WTC11 (cell line): ENCODE measurements at places on chromosomes 7 and 10. TPM values are rescaled to one million over a fixed set of nuclear protein-coding genes. Genes with fewer than 3 reads are reported as not detected.

DNA sequence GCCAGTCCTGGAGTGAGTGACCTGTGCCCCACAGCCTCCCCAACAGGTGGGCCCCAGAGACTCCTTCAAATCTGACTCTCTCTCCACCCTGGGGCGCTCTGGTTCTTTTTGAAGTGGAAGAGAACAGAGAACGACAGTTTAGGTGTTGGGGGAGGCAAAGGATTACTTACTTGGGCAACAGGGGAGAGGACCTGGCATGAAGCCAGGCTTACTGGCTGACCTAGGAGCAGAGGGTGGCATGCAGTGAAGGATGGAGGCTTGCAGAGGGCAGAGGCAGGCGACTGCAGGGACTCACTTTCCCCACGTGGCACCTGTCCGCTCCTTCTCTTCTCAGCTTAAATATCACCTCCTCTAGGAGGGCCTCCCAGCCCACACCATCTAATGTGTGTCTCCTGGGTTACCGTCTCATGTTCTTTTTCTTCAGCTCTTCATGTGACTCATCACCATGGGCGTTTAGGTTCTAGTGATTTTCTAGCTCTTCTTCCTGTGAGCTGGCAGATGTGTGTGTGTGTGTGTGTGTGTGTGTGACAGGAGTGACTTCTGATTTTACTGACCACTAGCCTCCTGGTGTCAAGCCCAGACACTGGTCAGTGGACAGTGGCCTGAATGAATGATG is 15.5 kb downstream of the LZTS2 start:
- peaks cover 29% of the 10 kb centered on the region for H3K4me1 ChIP-seq
- H3K27ac ChIP-seq, result no peak overlapping the region
- H3K36me3 ChIP-seq, result no peaks in the 10 kb centered on the region

GRCh38 chr10:8663131-8663530 is 608.6 kb downstream of the GATA3 start:
- no peak overlapping the region for H3K27ac ChIP-seq
- no peak overlapping the region for H3K4me3 ChIP-seq
- no peaks in the 10 kb centered on the region for H3K36me3 ChIP-seq
- H3K4me1 ChIP-seq, result no peaks in the 10 kb centered on the region
- no peaks in the 10 kb centered on the region; the same call in 1 of the 2 replicates for H3K27me3 ChIP-seq

- no peak for DNase-seq
- peaks cover 13% of the 10 kb centered on the region for H3K36me3 ChIP-seq
- no peaks in the 10 kb centered on the region for H3K27me3 ChIP-seq
- no peak overlapping the region for H3K27ac ChIP-seq
Observed at GRCh38 chr7:46649876-46650275, 728.8 kb upstream of the IGFBP3 start.

DNA sequence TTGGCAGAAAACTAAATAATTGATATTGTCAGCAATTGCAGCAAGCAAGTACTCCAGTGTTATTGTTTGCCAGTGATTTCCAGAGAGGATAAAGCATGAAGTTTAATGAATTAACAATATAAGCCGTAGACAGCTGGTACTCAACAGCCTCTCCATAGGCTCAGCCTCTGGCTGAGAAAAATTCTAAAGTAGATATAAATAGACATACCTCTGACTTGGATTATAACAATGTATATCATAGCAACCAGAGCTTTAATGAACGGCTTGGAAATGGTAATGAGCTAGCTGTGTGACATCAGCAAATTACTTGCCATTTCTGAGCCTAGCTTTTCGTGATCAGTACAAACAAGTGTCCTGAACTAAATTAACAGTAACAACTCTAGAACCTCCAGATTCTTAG is 1055.4 kb upstream of the AUTS2 start:
- H3K27ac ChIP-seq, result no peak overlapping the region
- no peak for DNase-seq
- peaks cover 9% of the 10 kb centered on the region for H3K36me3 ChIP-seq
- peaks cover 5% of the 10 kb centered on the region; the same call in 1 of the 2 replicates for H3K4me1 ChIP-seq

DNA sequence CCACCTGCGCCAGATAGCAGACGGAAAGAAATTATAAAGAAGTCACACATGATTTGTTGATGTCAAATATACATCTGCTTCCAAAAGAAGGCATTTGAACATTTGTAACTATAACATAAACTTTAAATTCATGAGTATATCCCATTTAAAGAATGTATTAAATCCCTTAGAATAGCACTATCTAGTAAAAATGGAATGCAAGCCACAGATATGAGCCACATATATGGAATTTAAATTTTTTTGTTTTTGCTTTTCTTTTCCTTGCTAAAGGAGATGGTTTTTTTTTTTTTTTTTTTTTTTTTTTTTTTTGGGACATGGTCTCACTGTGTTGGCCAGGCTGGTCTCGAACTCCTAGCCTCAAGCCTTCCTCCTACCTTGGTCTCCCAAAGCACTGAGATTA is 730.8 kb downstream of the PHTF2 start:
- peak overlapping the region; percentile 81 for H3K27ac ChIP-seq
- H3K36me3 ChIP-seq, result peaks cover 9% of the 10 kb centered on the region
- no peak for DNase-seq
- no peaks in the 10 kb centered on the region for H3K27me3 ChIP-seq
- peaks cover 63% of the 10 kb centered on the region for H3K4me1 ChIP-seq

Gene PTPRN2
- total RNA-seq, result 2.6 to 4.7 TPM (median 3.9 TPM) in 3 replicates

GRCh38 chr7:84202855-84203254 is 8.3 kb upstream of the SEMA3A start:
- H3K27ac ChIP-seq, result peak overlapping the region; percentile 75
- no peak overlapping the region for H3K4me3 ChIP-seq
- no peaks in the 10 kb centered on the region for H3K36me3 ChIP-seq
- no peak for DNase-seq
- H3K4me1 ChIP-seq, result peaks cover 76% of the 10 kb centered on the region
- H3K27me3 ChIP-seq, result no peaks in the 10 kb centered on the region

Gene NEBL
- total RNA-seq, result 8.9 to 10.5 TPM (median 9.7 TPM) in 3 replicates

- peaks cover 5% of the 10 kb centered on the region; the same call in 1 of the 2 replicates for H3K4me1 ChIP-seq
- DNase-seq, result no peak
- no peak overlapping the region for H3K4me3 ChIP-seq
- no peak overlapping the region for H3K27ac ChIP-seq
- no peaks in the 10 kb centered on the region; the same call in 1 of the 2 replicates for H3K27me3 ChIP-seq
- peaks cover 8% of the 10 kb centered on the region for H3K36me3 ChIP-seq
Observed at GRCh38 chr10:17512341-17513001, 58.1 kb upstream of the ST8SIA6 start.

DNA sequence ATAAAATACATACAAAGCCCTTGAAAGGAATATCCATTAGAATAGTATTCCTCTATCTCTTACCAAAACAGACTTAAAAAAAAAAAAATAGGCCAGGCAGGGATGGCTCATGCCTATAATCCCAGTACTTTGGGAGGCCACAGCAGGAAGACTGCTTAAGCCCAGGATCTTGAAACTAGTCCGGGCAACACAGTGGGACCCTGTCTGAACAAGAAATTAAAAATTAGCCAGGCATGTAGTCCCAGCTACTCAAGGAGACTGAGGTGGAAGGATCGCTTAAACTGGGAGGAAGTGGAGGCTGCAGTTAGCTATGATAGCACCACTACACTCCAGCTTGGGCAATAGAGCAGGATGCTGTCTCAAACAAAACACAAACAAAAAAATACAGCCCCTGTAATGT is 9.6 kb downstream of the PDLIM1 start:
- H3K4me1 ChIP-seq, result peaks cover 70% of the 10 kb centered on the region
- no peak overlapping the region for H3K4me3 ChIP-seq
- no peak overlapping the region for H3K27ac ChIP-seq
- no peak for DNase-seq
- no peaks in the 10 kb centered on the region for H3K36me3 ChIP-seq

Gene GCK
- 3.3 to 5.1 TPM (median 4.5 TPM) in 3 replicates for total RNA-seq

Gene ADCY1
- 25.6 to 29.0 TPM (median 26.4 TPM) in 3 replicates for total RNA-seq

GRCh38 chr10:63522995-63523394 is 1.8 kb downstream of the REEP3 start:
- H3K27ac ChIP-seq, result no peak overlapping the region
- no peaks in the 10 kb centered on the region for H3K27me3 ChIP-seq
- peak overlapping the region; percentile 84 for H3K4me3 ChIP-seq
- peaks cover 57% of the 10 kb centered on the region for H3K4me1 ChIP-seq
- no peaks in the 10 kb centered on the region for H3K36me3 ChIP-seq
- DNase-seq, result no peak

DNA sequence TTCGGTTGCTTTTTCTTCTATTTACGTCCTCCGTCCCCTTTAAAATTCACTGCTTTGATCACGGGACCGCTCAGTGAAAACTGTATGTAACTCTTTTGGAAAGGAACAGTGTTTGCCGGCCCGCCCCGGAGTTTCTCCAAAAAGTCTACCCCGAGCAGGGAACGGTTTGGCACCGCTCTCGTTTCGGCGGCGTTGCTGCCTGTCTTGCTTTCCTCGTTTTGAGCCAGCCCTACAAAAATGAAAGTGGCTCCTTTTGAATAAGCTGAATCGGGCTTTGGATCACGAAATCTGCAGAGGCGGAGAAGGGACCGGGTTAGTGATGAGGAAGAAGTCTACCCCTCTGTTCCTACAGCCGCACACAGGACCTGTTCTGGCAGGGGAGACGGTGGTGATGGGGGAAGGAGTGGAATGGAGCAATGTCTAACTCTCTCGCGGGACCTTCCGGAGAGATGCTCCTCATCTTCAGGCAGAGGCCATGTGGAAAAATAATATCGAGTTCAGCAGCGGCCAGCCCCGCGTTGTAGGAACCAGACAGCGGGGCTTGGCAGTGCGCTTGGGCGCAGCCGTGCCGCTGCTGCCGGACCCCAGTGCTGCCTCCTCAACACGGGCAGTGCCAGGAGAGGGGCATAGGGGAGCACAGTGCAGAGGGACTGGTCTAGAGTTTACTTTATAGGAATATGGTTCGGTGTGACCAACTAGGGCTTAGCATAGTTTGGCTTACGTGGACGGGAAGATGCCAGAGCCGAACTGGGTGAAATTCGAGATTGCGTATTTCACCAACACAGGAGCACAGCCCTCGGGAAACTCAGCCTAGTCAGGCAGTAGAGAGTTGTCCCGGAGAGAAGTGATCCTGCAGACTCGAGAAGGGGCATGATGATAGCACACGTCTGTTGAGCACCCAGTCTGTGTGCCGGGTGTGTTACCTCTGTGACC is 1.4 kb downstream of the HTRA1 start:
- H3K4me3 ChIP-seq, result peak overlapping the region; percentile 73
- H3K36me3 ChIP-seq, result no peaks in the 10 kb centered on the region
- no peak for DNase-seq
- H3K4me1 ChIP-seq, result peaks cover 39% of the 10 kb centered on the region
- H3K27ac ChIP-seq, result no peak overlapping the region

Gene SYT15
- 1.2 to 1.6 TPM (median 1.5 TPM) in 3 replicates for total RNA-seq

DNA sequence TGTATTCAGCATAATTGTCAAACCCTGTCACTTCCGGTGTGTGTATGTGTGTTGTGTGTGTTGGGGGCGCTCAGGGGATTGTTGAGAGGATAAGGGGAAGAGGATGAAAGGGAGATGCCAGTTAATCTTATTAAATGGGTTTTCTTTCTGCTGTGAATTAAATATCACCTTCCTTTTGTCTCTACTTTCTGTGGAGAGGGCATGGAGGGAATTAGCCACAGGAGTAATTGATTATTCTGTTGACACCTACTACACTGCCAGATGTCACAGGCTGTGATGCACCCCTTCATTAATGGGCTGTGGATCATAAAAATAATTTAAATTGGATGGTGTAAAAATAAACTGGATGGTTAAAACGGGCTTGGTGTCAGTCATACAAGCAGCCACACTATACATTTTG is 311.9 kb downstream of the MDFIC start:
- DNase-seq, result no peak
- H3K27ac ChIP-seq, result no peak overlapping the region
- no peaks in the 10 kb centered on the region; the same call in 1 of the 2 replicates for H3K36me3 ChIP-seq
- peaks cover 81% of the 10 kb centered on the region for H3K27me3 ChIP-seq
- no peaks in the 10 kb centered on the region for H3K4me1 ChIP-seq

Gene AASS
- total RNA-seq, result 308 to 349 TPM (median 340 TPM) in 3 replicates

DNA sequence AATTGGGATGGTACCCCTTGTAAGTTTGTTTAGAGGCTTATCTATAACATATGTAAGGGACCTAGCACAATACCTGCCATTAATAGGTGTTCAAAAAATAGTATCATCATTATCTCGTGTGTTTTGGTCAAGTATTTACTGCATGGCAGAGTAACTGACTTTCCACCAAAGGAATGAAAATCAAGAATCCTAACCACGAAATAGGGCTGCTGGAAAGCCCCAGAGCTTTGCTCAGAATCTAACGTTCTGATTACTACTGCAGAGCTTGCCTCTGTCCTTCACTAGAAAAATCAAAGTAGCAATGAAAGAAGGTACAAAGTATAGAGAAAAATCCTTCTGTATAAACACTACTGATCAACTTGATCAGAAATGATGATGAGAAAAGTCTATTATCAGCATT is 34.9 kb downstream of the DCLRE1C start:
- H3K27me3 ChIP-seq, result no peaks in the 10 kb centered on the region
- DNase-seq, result no peak
- H3K27ac ChIP-seq, result no peak overlapping the region
- no peaks in the 10 kb centered on the region for H3K4me1 ChIP-seq
- H3K4me3 ChIP-seq, result no peak overlapping the region
- peaks cover 72% of the 10 kb centered on the region for H3K36me3 ChIP-seq

Gene GPR22
- total RNA-seq, result not detected in 3 replicates

DNA sequence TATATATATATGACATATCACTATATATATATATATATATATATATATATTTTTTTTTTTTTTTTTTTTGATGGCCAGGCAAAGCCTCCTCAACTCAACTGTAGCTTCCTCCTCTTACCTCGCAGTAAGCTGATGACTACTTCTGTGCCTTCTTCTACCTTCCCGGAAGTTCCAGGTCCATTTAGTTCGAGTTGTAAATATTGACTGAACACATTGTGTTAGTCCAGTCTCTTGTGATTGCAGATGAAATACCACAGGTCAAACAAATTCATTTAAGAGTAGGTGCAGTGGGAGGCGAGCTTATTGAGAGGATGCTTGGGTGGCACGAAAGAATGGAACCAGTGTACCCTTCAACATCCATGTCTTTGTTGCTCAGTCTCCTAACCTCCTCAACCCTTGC is 144.6 kb downstream of the ST7 start:
- H3K27me3 ChIP-seq, result no peaks in the 10 kb centered on the region
- H3K27ac ChIP-seq, result no peak overlapping the region
- H3K4me3 ChIP-seq, result no peak overlapping the region
- DNase-seq, result no peak

- peaks cover 64% of the 10 kb centered on the region for H3K4me1 ChIP-seq
- H3K36me3 ChIP-seq, result no peaks in the 10 kb centered on the region
- no peak overlapping the region for H3K27ac ChIP-seq
- H3K27me3 ChIP-seq, result peaks cover 13% of the 10 kb centered on the region
- H3K4me3 ChIP-seq, result no peak overlapping the region
Observed at GRCh38 chr7:41694495-41694894, 8.4 kb downstream of the INHBA start.
